ENCODE measurements at places on chromosomes 4 and X. TPM values are rescaled to one million over a fixed set of nuclear protein-coding genes. Genes with fewer than 3 reads are reported as not detected.

DNA sequence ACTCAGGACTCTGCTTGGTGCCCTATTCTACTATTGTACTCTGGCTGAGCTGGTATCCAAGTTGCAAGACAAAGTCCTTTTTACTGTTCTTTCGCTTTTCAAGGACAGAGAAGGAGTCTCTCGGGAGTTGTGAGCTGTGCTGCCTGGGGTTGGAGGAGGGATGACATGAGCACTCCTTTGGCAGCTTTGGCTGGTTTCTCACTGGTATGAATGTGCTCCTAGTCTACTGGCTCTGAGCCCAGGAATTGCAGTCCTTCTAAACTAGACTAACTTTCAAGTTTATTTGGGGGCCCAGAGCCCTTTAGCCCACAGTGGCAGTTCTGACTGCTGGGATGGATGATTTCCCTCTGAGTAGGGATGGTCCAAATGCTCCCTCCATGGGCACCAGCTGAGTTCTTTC lies 997.1 kb downstream of the RAB28 start:
- DNase-seq = no peak

DNA sequence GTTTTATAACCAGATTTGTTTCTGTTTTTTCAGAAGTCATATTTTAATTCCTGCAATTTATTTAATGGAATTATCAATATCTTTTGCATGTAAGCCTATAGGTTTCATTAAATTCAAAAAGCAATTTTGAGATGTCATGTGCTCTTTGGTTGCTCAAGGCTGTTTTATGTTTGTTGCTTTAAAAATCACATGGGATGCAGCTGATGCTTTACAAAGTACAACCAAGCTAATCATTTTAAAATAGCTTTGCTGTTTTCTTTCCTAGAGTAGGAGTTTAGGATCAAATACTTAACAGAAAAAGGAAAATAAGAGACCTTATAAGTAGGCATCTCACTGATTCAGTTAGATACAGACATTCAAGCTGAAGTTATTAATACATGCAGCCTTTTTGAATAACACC lies 11.3 kb downstream of the CPEB2 start:
- no peak for DNase-seq

- DNase-seq = no peak
Measured at GRCh38 chr4:42415281-42415680, 18.0 kb downstream of the SHISA3 start.

DNA sequence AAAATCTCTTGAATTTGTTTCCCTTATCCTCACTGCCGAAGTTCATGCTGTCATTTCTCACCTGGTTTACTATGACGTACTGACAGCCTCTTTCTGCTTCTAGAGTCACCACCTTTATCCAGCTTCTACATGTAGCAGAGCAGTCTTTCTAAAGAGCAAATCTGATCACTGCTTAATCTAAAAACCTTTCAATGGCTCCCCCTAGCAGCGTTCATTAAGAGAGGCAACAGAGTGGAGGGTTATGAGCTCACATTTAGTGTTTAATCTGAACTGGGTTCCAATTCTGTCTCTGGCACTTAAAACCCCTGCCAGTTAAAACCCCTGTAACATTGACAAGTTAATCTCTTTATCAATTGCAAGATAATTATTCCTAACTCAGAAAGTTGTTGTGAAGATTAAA lies 4.4 kb downstream of the RBPJ start:
- no peak for DNase-seq

DNA sequence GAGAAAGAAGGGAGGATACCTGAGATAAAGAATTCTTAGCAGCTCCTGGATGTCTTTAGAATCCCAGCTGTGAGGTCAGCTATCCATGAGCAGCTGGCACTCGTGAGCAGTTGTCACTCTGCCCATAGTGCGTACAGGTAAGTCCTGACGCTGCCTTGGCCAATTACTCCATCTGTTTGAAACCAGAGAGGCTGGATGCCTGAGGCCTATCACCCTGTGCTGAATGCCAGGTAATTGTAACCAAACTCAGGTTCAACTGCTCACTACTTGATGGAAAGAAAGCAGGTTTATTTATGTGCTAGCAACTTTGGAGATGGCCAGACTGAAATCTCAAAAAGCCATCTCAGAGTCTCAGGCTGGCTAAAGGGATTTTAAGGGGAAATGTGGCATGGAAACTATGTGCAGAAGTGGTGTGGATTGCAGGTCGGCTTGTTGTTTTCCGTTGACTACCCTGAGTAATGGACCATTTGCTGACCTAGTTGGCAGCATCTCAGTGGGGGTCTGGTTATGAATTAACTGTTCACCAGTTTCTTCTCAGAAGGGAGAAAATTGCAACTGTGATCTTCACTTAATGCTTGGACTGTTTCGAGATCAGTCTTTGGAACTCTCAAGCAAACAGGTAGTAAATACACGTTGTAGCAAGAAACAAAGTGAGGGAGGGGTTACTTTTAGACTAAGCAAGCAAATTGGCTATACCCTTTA lies 1614.0 kb upstream of the PCDH10 start:
- no peak for DNase-seq

DNA sequence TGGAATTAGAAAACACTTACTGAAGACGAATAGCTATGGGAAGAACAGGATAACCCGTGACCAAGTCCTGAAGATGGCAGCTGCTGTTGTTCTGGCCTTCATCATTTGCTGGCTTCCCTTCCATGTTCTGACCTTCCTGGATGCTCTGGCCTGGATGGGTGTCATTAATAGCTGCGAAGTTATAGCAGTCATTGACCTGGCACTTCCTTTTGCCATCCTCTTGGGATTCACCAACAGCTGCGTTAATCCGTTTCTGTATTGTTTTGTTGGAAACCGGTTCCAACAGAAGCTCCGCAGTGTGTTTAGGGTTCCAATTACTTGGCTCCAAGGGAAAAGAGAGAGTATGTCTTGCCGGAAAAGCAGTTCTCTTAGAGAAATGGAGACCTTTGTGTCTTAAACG lies 2.4 kb downstream of the AGTR2 start:
- no peak for DNase-seq

GRCh38 chr4:63275491-63275890 lies 1133.8 kb downstream of the TECRL start:
- DNase-seq = no peak

GRCh38 chr4:127781300-127782024 lies 660 bp upstream of the HSPA4L start:
- DNase-seq = peak; percentile 66

DNA sequence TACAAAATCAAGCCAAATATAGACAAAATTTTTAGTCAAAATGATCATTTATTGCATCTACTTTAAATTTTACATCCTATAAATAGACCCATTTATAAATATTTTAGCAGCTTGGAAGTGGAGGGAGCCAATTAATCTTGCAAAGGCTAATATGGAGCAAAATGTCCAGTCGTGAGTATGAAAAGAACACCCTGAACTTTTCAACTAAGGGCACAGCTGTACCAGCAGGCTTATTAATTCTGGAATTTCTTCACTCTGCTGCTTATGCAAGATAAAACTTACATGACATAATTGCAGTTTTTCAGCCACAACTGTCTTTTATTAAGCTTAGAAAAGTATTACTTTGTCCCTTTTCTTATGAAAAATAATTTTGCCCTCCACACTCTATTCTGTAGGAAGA lies 22.9 kb upstream of the USP53 start:
- DNase-seq = no peak

The OTUD6A gene
- not detected for total RNA-seq

The PPARGC1A gene
- total RNA-seq = 41.6 TPM
